ENCODE measurements at places on chromosomes 6 and 20.
A peak's percentile ranks its signal among the peaks of the same experiment; 100 is the strongest.

GRCh38 chr20:8526610-8527009 lies 394.5 kb downstream of the PLCB1 start:
- DNase-seq: no peak

DNA sequence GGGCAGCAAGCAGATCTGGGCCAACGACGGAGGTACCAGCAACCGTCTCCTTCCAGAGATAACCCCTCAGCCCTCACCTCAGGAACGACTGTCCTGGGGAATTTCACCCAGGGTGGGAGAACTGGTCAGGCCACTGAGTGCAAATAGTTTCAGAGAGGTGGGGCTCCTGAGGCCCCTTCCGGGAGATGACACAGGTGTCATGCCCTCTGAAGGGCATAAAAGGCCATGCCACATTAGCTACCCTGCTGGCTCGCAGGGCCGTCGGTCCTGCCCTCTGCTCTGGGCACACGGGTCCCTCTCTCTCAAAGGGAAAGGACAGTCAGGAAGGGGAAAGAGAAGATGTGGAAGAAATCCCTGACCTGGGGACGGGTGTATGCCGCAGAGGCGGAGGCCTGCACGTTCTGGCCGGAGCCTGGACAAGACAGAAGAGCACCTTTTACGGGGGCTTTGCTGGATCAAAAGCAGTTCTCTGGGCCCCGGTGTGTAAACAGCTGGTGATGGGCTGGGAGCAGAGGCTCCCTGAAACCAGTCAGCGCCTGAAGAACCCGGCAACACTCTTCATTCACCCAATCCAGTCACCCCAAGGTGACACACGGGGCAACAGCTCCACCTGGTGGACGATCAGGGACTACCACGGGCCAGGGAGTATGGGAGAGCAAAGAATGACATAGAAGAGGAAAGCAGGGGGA lies 6.4 kb upstream of the TAF8 start:
- DNase-seq: peak; percentile 57

GRCh38 chr20:20371083-20371482 lies 3.2 kb downstream of the INSM1 start:
- no peak for DNase-seq

GRCh38 chr20:47508278-47508677 lies 6.6 kb downstream of the NCOA3 start:
- DNase-seq: no peak

GRCh38 chr6:72941751-72942150 lies 283.5 kb downstream of the KHDC1L start:
- peak; percentile 74 for DNase-seq

GRCh38 chr20:53918949-53919361 lies 151.4 kb downstream of the BCAS1 start:
- DNase-seq: no peak

Measured in NCI-H510A (cell line).